ENCODE measurements at places on chromosomes 16 and 17.

- no peak for DNase-seq
These were observed 35.4 kb downstream of the OR1D5 start for GRCh38 chr17:3027786-3028532.

DNA sequence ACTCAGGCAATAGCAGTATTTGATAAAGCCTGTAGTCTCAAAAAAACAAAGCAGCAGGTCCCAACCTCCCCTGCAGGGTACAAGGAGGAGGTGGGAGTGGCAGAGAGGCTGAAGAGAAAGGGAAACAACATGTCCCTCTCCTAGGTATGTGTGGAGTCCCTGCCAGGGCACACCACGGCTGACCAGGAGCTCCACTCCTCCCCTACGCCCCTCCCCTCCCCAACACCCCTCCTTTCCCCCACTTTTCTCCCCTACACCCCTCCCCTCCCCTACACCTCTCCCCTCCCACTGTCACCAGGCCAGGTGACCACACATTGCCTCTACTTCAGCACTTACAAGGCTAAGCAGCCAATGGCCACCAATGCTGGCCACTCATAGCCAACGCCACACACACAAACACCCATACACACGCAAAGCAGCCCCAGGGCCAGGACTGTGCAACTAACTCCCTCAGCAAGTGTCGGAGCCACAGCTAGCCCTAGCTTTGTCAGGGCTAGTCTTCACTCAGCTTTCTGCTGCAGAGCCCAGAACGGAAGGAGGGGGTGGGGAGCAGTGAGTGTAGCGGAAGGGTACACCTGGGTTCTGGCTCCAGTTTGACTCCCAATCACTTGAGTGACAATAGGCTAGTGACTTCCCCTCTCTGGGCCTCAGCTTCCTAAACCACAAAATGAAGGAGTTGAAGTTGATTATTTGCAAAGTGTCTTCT is 8.2 kb downstream of the CAVIN1 start:
- DNase-seq = no peak

- no peak for DNase-seq
These were observed 2.9 kb upstream of the CACNA1G start for GRCh38 chr17:50557630-50558029.

- DNase-seq = peak; percentile 60
These were observed 8.0 kb downstream of the TBC1D24 start for GRCh38 chr16:2482708-2483534.

GRCh38 chr17:65529040-65529633 is 32.3 kb downstream of the AXIN2 start:
- no peak for DNase-seq

DNA sequence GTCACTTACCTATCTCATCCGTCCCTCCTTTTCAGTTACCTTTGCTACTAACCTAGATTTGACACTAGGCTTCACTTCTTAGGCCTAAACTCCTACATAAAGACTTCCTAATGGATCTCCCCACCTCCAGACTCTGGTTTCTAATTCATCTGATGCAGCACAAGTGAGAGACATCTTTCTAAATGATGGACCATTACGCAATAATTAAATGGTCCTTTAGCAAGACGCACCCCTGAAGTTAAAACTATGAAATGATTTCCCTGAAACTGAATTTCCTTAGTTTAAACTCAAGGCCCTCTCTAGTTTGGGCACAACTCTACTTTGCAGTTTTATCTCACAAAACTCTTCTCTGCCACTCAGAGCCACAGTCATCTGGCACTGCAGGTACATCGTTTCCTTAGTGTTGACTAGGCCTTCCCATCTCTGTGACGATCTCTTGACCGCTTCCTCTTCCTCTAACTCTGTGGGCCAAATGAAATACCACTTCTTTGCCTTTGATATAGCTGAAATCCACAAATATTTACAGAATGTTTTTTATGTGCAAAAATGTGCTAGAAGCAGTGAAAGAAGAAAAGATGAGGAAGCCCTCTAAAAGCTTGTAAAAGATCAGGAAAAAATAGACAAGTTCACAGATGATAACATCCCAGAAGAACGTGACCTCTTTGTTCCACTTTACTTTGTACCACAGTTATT is 3.3 kb downstream of the SYNRG start:
- no peak for DNase-seq

DNA sequence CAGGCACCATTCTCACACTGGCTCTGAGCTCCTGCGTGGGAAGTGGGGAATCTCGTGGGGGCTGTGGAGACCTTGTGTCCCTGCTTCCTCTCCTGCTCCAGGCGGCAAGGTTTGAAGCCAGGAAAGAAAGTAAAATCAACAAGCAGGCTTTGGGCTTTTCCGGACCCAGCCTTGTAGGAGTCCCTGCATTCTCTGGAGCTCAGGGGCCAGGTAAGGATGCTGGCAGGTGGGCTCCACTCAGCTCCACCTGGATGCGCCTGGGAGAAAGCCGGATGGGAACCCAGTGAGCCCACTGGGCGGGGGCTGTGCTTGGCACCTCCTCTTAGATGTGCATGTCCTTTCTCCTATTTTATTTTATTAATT is 362.5 kb downstream of the SEC14L1 start:
- no peak for DNase-seq

- DNase-seq = peak; percentile 5
These were observed 23.4 kb upstream of the MPRIP start for GRCh38 chr17:17018612-17019429.

DNA sequence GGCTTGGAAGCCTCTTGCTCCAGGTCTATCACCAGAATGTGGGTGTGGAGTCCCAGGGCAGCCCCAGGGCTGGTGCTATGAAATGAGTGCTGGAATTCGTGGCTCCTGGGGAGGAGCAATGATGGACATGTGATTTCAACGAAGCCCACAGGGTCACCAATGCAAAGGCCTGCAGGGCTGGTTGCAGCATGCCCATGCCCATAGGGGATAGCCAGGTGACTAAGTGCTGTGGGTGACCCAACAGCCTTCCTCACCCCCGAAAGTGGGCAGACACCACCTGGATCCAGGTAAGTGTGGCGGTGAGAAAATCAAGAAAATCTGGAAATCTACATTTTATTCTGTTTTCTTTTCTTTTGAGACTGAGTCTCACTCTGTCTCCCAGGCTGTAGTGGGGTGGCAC is 87.5 kb upstream of the GPRC5B start:
- no peak for DNase-seq

DNA sequence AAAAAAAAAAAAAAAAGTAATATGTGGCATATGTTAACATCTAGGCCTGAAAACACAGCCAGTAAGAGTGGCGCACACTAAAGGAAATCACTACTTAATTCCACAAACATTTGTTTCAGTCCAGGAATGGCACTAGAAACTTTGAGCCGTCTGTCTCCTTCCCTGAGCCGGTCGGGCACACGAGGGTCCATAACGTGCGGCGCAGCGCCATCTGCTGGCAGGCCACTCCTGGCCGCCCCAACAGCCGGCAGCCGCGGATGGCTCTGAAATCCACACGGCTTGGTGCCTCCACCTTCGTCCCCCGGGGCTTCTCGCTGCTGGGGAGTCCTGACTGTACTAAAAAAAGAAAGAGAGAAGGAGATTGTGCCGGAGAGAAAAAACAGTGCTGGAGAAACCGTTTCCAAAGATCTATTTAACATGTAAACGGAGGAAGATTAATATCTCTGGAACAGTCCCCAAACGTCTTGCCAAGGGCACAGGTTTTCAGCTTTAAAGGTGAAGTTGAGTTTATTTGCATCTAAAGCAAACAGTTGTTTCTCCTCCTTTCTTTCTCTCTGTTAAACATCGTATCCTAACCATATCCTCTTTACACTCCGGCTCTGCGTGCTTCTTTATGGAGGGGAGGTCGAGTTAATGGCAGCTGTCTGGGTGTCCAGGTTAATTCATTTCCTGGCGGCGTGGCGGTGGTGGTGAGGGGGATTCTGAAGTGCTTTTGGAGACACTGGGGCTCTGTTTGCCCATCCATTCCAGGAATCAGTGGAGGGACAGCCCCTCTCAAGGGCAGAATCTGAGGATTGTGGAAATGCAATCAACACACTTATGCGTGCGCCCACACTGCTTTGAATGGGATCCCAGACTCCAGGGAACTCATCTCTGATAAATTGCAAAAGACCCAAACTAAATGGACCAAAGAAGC is 611.3 kb upstream of the SALL1 start:
- DNase-seq = peak; percentile 65

- DNase-seq = no peak
These were observed 27.5 kb upstream of the SHCBP1 start for GRCh38 chr16:46648656-46649055.

- DNase-seq = peak; percentile 51
These were observed 973 bp upstream of the UBTF start for GRCh38 chr17:44220213-44221083.

DNA sequence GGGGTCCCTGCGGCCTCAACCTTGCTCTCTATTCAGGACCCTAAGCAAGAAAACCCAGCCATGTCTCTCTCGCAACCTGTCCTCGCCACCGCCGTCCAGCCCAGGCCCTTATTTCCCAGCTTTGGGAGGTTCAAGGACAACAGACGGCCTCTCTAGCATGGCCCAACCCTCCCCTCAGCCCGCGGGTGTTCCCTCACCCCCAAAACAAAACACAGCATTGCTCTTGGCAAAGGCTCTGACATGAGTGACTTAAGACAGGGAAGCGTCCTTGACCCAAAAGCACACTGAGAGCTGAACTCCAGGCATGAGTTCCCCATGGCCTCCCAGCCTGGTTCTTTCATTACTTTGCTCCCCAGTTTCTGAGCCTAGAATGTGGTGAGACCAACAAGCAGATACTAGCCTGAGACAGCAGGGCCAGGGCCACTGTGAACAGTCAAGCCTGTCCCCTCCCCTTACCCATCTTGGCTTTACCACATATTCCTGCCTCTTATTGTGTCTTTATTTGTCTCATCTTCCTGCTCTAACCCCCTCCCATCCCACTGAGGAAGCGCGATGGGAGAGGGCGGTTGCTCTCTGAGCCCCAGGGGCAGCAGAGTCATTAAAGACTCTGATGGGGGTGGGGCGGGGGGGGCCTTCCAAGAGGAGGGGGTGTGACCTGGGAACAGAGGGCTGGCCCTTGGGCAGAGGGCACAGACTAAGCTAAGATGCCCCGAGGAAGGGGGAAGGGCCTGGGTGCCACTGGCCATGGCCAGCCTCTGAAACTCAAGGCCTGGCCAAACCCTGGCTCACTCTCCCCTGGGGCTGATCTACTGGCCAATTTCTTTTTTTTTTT is 11.8 kb downstream of the SREBF1 start:
- DNase-seq = no peak

DNA sequence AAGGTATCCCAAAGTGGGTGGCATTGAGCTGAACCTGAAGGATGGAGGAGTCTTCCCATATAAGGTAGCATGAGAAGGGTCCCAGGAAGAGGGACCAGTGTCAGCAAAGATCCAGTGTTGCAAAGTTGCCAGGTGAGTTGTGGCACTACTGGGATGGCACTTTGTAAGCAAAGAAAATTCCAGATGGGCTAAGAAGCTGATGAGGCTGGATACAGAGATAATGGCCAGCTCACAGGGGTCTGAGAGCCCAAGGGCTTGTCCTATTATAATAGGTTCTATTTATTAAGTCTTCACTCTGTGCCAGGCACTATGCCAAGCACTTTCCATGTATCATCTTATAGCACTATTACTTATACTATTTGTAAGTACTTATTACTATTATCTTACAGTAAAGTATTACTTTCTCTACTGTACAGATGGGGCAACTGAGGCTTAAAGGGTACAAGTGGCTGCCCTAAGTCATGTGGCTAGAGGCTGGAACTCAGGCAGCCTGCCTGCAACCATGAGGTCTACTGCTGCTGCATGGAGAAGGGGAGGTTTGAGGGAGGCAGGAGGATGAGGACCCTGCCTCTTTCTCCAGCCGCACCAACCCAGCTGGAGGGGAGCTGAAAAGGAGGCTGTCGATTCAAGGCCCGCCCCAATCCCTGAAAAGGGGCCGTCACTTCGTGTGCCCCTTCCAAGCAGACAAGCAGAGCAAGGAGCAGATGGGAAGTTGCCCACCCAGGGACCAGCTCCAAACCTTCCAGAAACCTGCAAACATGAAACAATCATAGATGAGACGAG is 86.5 kb downstream of the C16orf78 start:
- DNase-seq = no peak

DNA sequence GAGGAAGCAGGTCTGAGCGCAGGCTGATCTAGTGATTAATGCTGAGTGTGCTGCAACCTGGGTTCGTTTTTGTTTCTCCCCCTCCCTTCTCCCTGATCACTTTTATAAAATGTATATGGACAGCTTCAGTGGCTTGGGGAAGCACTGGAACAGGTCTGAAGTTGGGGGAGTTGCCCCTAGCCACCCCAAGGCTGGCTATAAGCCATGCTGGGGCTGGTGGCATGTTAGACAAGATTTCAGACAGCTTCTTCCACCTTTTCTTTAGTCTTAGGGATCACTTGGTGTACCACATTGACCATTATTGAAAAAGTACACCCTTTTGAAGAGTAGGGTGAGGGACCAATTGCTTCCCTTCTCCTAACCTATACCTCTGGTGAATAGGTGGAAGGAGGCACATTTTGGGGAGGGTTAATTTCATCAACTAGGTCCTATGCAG is 3.8 kb upstream of the VAC14 start:
- DNase-seq = no peak

GRCh38 chr16:66521951-66522771 is 27.8 kb downstream of the TK2 start:
- DNase-seq = peak; percentile 31

DNA sequence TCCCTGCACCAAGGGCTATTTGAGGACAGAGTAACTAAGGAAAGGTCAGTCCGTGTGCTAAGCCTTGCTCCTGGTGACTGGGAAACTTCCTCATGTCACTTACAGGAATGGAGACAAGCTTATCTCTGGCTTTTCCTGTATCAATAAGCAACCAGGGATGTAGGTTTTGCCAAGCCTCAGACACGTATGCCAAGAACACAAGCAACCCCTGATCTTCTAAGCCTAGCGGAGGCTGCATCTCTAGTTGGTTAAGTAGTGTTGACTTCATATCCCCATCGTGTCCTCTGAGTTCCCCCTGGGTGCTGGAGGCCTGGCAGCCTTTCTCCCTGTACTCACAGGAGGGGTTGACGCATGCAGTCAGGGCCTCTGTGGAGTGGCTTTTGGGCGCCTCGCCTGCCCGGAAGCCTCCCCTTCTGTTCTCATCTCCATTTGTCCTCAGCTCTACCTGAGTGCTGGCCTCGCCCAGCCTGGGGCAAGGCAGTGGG is 1.4 kb upstream of the C1QTNF1 start:
- DNase-seq = peak; percentile 81

DNA sequence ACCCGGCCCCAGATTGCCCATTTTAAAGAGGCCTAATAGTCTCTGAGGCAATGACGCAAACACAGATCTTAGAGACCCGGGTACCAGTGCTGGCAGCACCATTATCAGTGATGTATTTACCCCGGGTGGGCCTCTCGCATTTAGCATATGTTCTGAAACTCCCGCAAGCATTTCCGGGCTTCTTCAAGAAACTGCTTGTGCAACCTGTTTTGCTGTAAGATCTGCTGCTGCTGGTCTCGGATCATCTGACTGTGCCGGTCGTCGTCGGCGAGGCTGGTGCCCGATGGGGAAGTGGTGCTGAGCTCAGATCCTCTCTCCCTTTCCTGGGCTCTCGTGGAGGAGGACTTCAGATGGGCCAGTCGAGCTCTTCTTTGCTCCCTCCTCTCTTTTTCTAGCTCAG is 12.5 kb downstream of the CEP295NL start:
- peak; percentile 60 for DNase-seq

- DNase-seq = no peak
These were observed 84.5 kb downstream of the WNT3 start for GRCh38 chr17:46733837-46734475.

All from left ventricle myocardium inferior (tissue), 1 donor.